ENCODE measurements at places on chromosomes 13 and 19.

DNA sequence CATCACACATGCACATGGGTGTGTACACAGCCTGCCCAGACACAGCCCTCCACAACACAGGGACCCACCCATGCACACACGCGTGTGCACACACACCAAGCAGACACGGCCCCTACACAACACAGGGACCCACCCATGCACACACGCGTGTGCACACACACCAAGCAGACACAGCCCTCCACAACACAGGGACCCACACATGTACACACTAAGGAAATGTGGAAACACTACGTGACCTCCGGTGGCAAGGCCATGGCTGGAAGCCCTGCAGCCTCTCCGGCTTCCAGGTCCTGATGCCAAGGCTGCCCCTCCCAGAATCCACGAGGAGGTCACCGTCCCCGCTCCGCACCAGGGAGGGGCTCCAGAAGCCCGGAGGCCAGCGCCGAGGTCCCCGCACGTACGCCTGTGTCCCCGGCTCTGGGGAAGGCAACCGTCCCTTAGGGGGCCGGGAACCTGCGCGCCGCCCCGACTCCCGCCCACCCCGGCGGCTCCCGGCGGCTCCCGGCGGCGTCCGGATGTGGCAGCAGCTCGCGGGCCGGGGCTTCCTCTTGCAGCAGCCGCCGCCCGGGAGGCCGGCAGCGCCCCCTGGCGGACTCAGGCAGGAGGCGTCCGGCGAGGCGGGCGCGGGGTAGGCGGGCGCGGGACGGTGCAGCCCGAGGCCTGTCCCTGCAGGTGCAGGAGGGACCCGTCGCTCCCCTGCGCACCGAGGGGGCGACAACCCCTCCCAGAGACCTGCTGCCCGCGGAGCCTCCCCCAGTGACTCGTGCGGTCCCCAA, 29.8 kb upstream of the GRTP1 start:
- peak; percentile 73 for DNase-seq

DNA sequence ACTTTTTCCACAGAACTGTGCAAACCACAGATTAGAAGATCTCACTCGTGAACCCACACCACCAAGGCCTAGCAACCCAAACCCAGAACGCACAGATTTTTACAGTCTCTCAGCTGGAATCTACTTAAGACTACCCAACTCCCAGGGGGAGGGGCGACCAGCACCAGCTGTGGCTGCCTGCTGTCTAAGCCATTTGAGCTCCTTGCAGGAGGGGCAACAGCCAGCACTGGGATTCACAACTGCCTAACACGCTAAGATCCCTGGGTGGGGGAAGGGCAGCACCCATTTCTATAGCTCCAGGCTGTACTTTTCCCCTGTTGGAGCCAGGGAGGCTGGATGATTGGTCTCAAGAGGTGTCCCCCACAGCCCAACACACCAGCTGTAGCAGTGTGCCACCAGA, 368.8 kb downstream of the SUCLA2 start:
- no peak for DNase-seq

DNA sequence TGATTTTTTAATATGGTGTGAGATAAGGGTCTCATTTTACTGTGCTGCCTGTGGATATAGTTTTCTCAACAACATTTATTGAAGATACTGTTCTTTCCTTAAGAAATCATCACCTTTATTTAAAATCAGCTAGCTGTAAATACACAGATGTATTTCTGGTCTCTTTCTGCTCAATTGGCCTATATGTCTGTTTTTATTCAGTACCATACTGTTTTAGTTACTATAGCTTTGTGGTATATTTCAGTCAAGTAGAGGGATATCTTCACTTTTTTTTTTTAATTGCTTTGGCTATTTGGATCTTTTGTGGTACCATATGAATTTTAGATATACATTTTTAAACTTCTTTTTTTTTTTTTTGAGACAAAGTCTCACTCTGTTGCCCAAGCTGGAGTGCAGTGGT, 16.7 kb upstream of the ZNF714 start:
- DNase-seq: no peak

DNA sequence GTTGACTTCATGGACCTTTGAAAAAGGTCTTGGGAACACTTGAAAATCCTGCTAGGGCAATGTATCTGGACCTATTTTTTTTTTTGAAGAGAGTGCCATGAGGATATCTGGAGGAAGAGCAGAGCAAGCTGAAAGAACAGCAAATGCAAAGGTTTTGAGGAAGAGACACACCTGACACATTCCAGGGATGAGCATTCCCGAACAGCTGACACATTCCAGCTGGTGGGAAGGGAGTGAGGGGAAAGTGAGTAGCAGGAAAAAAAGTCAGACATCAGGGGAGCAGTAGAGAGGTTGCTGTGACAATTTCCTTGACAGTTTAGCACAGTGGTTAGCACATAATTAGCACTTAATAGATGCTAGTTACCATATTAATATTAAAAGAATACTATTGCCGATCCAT, 14.7 kb downstream of the DGKH start:
- DNase-seq: no peak

DNA sequence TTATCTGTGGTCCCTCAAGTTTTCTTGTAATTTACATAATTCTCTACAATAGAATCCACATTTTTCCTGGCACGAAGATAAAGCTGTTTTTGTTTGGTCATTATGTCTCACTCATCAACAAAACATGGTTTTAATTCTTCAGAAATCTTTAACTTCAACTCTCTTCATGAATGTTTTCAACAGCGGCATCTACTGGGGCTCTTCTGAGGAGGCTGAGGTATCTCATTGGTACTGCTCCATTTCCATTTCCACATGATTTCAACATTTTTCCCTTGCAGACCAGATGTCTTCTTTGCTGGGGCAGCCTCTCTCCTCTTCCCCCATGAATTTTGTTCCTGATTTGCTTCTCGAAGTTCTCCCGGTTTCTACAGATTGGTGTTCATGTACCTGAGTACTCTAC, 5.8 kb upstream of the KBTBD7 start:
- DNase-seq: no peak
